ENCODE measurements at places on chromosomes 2 and 18. TPM values are rescaled to one million over a fixed set of nuclear protein-coding genes. Genes with fewer than 3 reads are reported as not detected.

GRCh38 chr2:68714866-68715265, 19.7 kb upstream of the ARHGAP25 start:
- peaks cover 1% of the 10 kb centered on the region for H3K27me3 ChIP-seq
- peak overlapping the region; percentile 89 for H3K27ac ChIP-seq
- peak; percentile 74 for DNase-seq

- peaks cover 8% of the 10 kb centered on the region for H3K27me3 ChIP-seq
- DNase-seq, result peak; percentile 57
- peak overlapping the region; percentile 79 for H3K4me3 ChIP-seq
Observed at GRCh38 chr2:113157118-113157896, 16.5 kb upstream of the PSD4 start.

- no peaks in the 10 kb centered on the region for H3K36me3 ChIP-seq
- H3K4me1 ChIP-seq, result no peaks in the 10 kb centered on the region
- H3K27ac ChIP-seq, result no peak overlapping the region
- H3K27me3 ChIP-seq, result peaks cover 2% of the 10 kb centered on the region
Observed at GRCh38 chr2:71896385-71897136, 251.1 kb downstream of the CYP26B1 start.

- no peak for DNase-seq
- no peaks in the 10 kb centered on the region for H3K36me3 ChIP-seq
- peaks cover 3% of the 10 kb centered on the region for H3K27me3 ChIP-seq
- no peak overlapping the region for H3K27ac ChIP-seq
Observed at GRCh38 chr2:181786371-181787228, 104.9 kb upstream of the ITPRID2 start.

DNA sequence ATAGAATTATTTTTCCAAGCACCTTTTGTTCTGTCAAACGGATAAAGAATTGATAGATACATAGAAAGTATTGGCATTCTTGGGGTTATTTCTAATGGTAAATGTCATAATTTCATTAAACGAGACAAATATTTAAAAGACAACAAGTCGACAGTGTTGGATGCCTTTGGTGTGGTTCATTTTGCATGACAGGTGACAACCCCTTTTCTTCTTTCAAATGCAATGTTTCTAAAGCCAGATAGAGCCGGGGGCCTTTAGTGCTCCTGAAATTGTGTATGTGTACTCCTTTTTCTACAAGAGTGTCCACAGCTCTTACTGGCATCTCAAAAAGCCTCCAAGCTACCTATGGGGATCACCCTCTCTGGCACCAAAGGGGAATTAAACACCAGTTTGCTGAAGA, 350.8 kb upstream of the ID2 start:
- H3K4me1 ChIP-seq, result peaks cover 47% of the 10 kb centered on the region
- no peak for DNase-seq
- no peak overlapping the region for H3K4me3 ChIP-seq
- H3K36me3 ChIP-seq, result peaks cover 7% of the 10 kb centered on the region
- no peak overlapping the region for H3K27ac ChIP-seq

The KCNJ3 gene
- not detected for total RNA-seq

The IL36G gene
- not detected for total RNA-seq

GRCh38 chr18:79787865-79788733, 9.6 kb upstream of the KCNG2 start:
- no peak overlapping the region for H3K4me3 ChIP-seq
- no peak for DNase-seq
- peaks cover 4% of the 10 kb centered on the region for H3K4me1 ChIP-seq
- H3K36me3 ChIP-seq, result no peaks in the 10 kb centered on the region

The KANSL3 gene
- total RNA-seq, result 58.2 TPM

DNA sequence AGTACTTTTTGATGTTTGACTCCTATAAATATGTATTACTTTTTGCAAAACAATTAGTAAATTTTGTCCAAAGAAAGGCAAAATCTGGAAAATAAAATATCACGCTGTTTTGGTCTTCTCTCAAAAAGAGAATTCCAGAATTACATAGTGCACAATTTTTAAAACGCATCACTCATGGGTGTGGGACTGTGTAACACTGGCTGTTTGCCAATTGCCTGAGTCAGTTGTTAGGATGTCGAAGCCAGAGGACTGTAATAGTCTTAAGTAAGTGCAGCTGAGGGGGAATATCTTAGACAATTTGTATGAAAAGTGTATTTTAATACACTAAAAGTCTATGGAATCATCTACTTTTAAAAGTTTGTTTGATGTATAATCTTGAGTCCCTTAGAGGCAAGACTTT, 24.1 kb upstream of the EPHA4 start:
- H3K27me3 ChIP-seq, result no peaks in the 10 kb centered on the region
- no peak for DNase-seq
- no peaks in the 10 kb centered on the region for H3K4me1 ChIP-seq
- H3K27ac ChIP-seq, result no peak overlapping the region

GRCh38 chr18:9209279-9209678, 72.7 kb downstream of the ANKRD12 start:
- H3K36me3 ChIP-seq, result peaks cover 51% of the 10 kb centered on the region
- DNase-seq, result no peak
- H3K4me1 ChIP-seq, result peaks cover 14% of the 10 kb centered on the region
- H3K4me3 ChIP-seq, result no peak overlapping the region

GRCh38 chr18:62935994-62936393, 220.7 kb downstream of the PHLPP1 start:
- no peak for DNase-seq
- H3K4me3 ChIP-seq, result no peak overlapping the region
- peaks cover 8% of the 10 kb centered on the region for H3K4me1 ChIP-seq
- H3K27ac ChIP-seq, result no peak overlapping the region

DNA sequence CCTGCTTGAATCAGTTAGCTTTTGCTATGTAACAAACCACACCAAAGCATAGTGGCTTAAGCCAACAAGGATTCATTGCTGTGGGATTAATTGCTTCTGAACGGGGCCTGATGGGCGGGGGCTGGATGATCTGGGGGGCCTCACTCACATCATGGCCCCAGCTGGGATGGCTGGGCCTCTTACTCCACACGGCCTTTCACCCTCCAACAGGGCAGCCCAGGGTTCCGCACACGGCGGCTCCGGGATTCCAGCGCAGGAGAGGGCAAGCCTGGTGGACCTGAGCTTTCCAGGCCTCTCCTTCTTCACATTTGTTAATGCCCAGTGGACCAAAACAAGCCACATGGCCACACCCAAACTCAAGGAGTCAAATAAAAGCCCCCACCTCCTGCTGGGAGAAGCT, 86.3 kb upstream of the PHLPP1 start:
- H3K27ac ChIP-seq, result no peak overlapping the region
- H3K36me3 ChIP-seq, result no peaks in the 10 kb centered on the region
- H3K4me1 ChIP-seq, result no peaks in the 10 kb centered on the region
- no peak overlapping the region for H3K4me3 ChIP-seq
- DNase-seq, result no peak

- no peak overlapping the region for H3K27ac ChIP-seq
- no peaks in the 10 kb centered on the region for H3K36me3 ChIP-seq
- peaks cover 2% of the 10 kb centered on the region for H3K27me3 ChIP-seq
Observed at GRCh38 chr18:79615091-79615490, 64.5 kb upstream of the CTDP1 start.

The SFT2D3 gene
- total RNA-seq, result 5.8 TPM

- no peak for DNase-seq
- peaks cover 26% of the 10 kb centered on the region for H3K36me3 ChIP-seq
- no peaks in the 10 kb centered on the region for H3K27me3 ChIP-seq
- peak overlapping the region; percentile 94 for H3K27ac ChIP-seq
- H3K4me3 ChIP-seq, result peak overlapping the region; percentile 88
- H3K4me1 ChIP-seq, result peaks cover 39% of the 10 kb centered on the region
Observed at GRCh38 chr2:127700527-127701192, 637 bp upstream of the SFT2D3 start.

GRCh38 chr18:9101730-9102507, 580 bp upstream of the NDUFV2 start:
- no peak for DNase-seq
- peak overlapping the region; percentile 96 for H3K27ac ChIP-seq
- peaks cover 55% of the 10 kb centered on the region for H3K36me3 ChIP-seq
- peaks cover 45% of the 10 kb centered on the region for H3K4me1 ChIP-seq
- H3K27me3 ChIP-seq, result no peaks in the 10 kb centered on the region

DNA sequence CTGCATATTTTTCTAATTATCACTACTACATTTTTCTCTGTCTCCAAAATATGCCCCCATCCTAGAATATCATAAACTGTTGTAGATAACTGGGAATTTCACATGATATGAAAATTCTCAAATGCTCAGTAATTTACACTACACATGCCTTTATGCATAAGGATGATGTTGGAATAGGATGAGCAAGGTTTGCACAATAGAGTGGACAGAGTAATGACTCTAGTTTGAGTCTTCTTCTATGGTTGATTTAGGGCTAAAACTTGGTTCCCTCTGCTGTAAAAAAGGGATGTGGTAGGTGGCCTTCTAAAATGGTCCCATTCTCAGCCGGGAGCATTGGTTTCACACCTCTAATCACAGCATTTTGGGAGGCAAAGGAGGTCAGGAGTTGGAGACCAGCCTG, 129.9 kb downstream of the BCL11A start:
- H3K27ac ChIP-seq, result no peak overlapping the region
- DNase-seq, result no peak
- H3K4me3 ChIP-seq, result no peak overlapping the region
- no peaks in the 10 kb centered on the region for H3K27me3 ChIP-seq
- H3K36me3 ChIP-seq, result no peaks in the 10 kb centered on the region

- H3K27me3 ChIP-seq, result no peaks in the 10 kb centered on the region
- DNase-seq, result no peak
- H3K27ac ChIP-seq, result peak overlapping the region; percentile 59
- peaks cover 57% of the 10 kb centered on the region for H3K4me1 ChIP-seq
- no peak overlapping the region for H3K4me3 ChIP-seq
Observed at GRCh38 chr2:201223089-201224073, 37.0 kb upstream of the CASP8 start.

GRCh38 chr2:145256551-145256950, 736.6 kb upstream of the ZEB2 start:
- no peak overlapping the region for H3K27ac ChIP-seq
- no peak overlapping the region for H3K4me3 ChIP-seq
- peaks cover 2% of the 10 kb centered on the region for H3K4me1 ChIP-seq
- H3K36me3 ChIP-seq, result no peaks in the 10 kb centered on the region
- peaks cover 5% of the 10 kb centered on the region for H3K27me3 ChIP-seq
- no peak for DNase-seq

DNA sequence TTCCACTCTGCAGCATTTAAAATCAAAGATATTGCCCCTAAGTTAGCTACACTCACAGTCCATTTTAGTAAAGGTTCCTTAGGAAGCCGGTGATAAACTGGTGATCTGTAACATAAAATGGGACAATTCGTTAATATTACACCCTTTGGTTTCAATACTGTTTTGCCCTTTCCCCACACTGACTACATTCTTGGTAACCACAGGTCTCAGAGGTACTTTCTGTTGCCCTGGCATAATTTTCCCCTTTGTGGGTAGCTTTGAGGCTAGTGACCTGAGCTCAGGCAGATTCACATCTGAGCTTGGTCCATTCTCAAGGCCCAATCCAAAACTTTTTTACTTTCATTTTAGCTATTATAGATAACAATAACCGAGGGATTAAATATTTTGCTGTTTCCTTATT, 32.9 kb upstream of the CSRNP3 start:
- no peak overlapping the region for H3K4me3 ChIP-seq
- no peak for DNase-seq
- no peaks in the 10 kb centered on the region for H3K36me3 ChIP-seq
- H3K4me1 ChIP-seq, result no peaks in the 10 kb centered on the region

GRCh38 chr2:46062637-46063412, 234.4 kb upstream of the EPAS1 start:
- no peak overlapping the region for H3K27ac ChIP-seq
- no peaks in the 10 kb centered on the region for H3K36me3 ChIP-seq
- no peaks in the 10 kb centered on the region for H3K27me3 ChIP-seq
